ENCODE measurements at places on chromosomes 3 and 15.

DNA sequence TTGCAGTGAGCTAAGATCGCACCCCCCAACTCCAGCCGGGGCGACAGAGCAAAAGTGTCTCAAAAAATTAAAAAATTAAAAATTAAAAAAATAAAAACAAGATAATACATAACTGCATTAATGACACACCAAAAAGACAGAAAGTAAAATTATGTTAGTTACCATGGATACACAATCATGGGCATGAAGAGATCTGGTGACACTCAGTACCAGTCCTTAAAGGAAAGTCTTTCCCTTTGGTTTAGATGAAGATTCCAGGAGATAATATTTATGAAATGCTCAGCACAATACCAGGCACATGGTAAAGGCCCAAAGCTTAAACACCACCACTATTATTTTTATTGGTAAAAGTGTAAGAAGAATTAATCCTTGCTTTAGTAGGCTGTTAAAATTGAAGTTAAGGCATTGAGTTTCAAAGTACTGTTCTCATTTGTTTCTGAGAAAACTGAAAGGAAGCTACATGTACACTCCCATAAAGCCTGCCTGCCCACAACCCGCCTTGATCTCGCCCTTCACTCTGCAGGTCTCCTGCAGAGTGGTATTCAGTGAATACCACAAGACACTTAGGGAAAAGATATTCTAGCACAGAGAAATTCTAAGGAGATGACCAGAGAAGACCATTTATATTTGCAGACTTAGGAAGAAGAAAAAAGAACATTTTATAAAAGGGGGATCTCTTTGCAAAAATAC is 52.3 kb downstream of the SUCLG2 start:
- no peak for DNase-seq

DNA sequence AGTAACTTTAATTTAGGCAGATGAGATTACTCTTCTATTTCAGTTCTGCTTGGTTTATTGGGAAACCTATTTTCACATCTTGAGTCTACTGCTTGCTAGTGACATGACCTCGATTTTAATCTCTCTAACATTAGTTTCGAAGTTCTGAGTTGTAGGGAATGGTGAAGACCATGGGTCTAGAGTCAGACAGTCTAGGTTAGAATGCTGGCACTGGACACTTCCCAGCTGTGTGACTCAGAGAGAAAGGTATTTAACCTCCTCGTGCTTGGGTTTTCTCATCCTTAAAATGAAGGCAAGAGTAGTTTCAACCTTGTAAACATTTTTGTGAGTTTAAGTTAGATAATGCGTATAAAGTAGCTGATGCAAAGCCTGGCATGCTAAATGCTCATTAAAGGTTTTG is 422.1 kb downstream of the GRM7 start:
- DNase-seq = no peak

DNA sequence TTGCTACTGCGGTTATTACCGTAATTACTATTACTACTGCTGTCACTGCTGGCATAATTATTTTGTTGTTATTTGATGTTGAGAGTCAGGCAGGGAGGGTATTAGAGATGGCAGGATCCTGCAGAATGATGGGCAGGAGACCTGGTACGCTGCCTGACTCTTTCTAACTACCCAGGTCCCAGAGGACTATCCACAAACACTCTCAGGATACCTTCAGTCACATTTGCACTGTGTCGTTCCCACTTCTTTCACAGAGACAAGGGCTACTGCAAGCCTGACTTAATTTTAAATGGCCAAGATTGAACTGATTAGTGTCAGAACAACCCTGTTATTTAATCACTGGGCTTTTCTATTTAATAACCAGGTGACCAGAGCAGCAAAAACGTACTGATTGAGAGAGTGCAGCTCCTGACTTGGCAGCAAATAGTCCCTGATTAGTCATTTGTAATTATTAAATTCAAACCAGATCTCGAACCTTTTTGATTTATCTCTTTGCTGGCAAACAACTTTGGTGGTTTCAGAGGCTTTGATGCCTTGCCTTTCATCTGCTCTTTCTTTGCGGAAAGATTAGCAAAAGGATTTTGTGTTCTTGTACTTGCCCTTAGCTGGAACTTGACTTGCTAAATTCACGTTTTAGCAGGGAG is 88.8 kb upstream of the ARHGEF3 start:
- no peak for DNase-seq

- DNase-seq = no peak
These were observed 9.0 kb downstream of the SNAPC5 start for GRCh38 chr15:66488525-66488924.

GRCh38 chr3:137687181-137687879 is 76.8 kb upstream of the SOX14 start:
- DNase-seq = no peak

GRCh38 chr3:105502333-105502732 is 135.6 kb downstream of the ALCAM start:
- DNase-seq = no peak

DNA sequence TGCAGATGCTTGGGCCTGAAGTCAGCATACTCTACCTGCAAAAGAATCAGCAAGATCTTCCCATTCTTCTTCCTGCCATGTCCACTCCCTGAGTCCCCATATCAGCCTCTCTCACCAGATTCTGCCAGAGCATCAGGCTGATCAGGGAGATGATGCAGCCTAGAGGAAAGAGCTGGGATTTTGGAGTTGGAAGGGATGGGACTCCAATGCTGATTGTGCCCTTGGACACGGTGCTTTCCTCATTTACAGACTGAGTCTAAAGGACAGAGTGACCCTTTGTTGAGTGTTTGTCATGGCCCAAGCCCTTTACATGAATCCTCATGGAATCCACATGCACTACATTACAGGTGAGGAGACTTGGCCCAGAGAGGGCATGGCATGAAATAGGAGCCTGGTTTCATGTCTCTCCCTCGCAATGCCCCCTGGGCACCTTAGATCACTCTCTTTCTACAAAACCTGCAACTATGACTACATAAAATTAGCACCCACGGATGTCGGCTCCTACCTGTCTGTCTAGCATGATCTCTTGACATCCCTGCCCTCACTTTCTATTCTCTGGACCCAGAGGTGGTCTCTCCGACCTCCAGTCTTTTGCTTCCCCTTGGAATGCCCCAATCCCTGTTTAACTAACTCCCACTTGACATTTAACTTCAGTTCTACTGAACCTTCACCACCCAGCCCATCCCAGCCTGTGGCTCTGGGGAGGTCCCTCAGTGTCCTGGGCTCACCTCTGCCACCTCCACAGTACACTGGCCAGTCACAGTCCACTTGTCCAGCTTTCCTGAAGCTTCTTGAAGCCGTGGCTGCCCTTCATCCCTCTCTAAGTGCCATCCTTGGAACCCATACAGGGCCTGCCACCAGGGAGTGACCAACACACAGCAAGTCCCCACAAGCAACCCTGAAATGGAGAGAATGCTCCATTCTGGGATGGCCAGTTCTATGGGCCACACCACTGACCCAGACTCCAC is 173.5 kb downstream of the ABHD5 start:
- DNase-seq = no peak

DNA sequence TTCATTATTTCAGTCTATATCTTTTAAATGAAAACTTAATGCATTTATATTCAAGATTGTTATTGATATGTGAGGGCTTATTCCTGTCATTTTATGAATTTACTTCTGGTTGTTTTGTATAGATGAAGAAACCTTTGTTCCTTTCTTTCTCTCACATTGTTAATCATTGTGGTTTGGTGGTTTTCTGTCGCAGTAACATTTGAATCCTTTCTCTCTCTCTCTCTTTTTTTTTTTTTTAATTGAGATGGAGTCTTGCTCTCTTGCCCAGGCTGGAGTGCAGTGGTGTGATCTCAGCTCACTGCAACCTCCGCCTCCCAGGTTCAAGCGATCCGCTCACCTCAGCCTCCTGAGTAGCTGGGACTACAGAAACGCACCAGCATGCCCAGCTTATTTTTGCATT is 22.1 kb downstream of the AGBL1 start:
- DNase-seq = no peak

DNA sequence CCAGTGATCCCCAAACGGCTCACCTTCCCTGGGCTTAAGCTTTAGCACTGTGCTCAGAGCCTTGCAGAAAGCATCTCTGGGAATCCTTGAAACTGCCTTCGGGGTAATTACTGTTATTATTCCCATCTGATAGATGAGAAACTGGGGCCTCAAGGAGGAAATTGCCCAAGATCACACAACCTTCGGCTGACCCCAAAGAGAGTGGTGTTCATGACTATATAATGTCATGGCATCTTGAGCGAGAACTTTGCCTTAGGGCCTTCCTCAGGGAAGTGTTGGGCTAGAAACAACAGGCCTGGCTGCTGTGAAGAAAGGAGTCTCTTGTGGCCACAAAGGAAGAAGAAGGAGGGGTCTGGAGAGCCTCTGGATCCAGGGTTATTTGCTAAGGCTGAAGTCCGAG is 388.7 kb upstream of the CFAP20DC start:
- no peak for DNase-seq
